ENCODE measurements at places on chromosomes 5 and 9.

DNA sequence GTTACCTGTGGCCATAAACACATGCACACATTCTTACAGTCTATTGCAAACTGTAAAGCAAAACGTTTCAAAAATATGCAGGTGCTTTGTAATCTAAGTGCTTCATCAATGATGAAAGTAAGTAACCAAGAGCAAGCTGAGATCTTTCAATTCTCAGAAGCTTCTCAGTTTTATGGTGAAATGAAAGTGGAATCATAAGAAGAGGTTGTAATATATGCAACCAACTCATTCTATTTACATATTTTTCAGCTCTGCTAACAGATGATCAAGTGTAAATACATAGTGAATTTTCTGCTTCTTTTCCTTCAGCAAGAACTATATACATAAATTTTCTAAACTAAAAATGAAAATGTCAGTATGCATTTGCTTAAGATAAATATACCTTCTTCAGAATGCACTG lies 33.1 kb upstream of the PRDM9 start:
- DNase-seq: no peak

DNA sequence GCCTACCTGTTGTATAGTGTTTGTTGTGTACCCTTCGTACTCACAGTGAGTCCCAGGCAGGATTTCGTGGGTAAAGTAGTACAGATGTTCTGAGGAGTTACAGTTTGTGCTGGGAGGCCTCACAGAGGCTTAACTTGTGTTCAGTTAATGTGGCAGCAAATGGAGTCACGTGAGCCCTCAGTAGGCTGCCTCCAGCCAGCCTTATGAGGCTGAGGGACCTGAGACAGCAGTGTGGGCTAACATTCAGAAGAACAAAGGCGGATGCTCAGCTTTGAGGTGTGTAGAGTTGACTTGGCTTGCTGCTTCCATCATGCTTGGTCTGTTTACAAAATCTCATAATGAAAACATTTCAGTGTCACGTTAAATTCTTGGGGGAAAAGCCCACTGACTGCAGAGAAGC lies 118.1 kb downstream of the TRIO start:
- DNase-seq: no peak

DNA sequence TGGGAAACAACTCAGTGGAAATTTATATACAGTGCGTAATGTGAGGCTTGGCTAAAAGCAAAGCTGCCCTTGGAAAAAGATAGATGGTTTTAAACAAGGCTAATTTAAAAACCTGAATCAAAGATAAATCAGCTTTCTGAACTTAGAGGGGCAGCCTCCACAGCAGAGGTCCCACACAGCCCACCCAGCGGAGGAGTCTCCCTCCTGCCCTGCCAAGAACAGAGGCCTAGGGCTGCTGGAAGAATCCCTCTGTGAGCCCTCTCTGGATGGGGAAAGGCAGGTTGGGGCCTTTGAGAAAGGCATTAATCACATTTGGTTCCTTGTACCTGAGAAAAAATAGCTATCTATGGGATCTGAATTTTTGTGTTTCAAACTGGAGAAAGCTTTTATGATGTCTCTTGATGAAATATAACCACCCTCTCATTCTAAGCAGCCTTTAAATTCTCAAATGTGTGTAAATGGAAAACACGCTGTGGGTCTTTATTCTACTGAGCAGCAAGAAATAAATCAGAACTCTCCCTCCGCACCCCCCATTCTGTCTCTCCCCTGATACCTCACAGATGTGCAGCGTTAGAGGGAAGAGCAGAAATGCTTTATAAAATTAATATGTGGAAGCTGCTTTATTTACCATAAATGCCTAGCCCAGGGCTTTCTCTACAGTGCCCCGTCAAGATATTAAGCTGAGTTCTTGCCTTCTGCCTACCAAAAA lies 329.2 kb downstream of the EFNA5 start:
- DNase-seq: no peak

DNA sequence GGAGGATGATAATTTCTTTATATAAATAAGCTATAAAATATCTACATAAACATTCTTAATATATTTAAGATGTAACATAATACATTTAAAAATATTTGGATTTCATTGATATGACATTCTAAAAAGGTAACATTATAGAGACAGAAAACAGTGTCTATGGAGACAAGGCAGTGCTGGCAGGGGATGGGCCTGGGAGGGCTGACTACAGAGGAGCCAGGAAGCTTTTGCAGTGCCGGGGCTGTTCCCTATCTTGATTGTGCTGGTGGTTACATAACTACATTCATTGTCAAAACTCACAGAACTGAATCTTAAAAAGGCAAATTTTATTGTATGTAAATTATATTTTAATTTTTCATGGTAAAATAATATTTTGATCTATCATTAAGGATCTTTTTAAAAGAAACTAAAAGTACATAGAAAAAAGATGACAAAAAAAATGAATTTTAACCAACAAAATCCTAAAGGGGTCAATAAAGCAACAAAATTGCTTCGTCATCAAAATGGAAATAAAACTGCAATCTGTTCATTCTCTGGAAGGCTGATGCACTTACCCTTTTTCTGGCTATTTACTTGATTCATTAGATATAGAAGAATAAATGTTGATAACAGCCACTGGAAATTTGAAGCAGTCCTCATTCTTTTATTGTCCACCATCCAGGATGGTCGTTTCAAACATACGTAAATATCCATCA lies 26.3 kb downstream of the LIFR start:
- no peak for DNase-seq

- no peak for DNase-seq
Measured at GRCh38 chr5:113330533-113331208, 104.1 kb downstream of the TSSK1B start.

GRCh38 chr9:76654051-76654461 lies 110.2 kb upstream of the PCA3 start:
- no peak for DNase-seq

- DNase-seq: no peak
Measured at GRCh38 chr5:168415971-168416370, 70.3 kb upstream of the RARS1 start.

GRCh38 chr9:15670894-15671293 lies 118.1 kb downstream of the CCDC171 start:
- DNase-seq: no peak

DNA sequence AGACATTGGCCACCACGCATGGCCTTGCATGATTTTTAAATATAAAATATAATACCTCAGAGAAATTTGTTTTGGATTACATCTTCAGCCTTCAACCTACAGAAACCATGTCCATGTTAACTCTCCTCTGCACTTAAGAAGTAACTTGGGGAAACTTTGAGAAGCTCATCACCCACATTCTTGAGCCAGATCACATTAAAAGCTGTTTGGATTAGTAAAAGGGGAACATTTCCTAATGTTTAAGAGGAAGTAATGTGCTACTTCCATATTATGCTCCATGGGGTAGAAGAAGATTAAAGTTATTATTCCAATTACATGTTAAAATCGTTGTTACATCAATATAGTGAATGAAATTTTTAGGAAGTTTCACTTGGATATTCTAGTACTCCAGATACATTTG lies 10.4 kb upstream of the CEP120 start:
- DNase-seq: no peak

GRCh38 chr9:75504721-75505120 lies 385.8 kb upstream of the PCSK5 start:
- DNase-seq: no peak

DNA sequence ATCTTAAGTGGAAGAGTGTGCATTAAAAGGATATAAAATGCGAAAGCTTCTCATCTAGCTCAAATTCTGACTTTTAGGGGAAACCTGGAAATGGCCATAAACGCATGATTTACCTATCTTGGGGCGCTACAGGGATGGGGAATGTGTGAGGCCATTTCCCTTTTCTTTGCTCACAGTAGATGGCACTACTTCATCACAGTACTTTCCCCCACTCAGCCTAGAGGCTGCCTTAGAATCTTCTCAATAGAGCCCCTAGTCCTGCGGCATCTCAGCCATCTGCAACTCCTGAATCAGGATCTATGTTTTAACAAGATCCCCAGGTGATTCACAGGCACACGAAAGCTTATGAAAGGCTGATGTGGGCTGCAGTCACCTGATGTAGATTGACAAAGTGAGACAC lies 110.8 kb downstream of the LHFPL2 start:
- DNase-seq: peak; percentile 56

DNA sequence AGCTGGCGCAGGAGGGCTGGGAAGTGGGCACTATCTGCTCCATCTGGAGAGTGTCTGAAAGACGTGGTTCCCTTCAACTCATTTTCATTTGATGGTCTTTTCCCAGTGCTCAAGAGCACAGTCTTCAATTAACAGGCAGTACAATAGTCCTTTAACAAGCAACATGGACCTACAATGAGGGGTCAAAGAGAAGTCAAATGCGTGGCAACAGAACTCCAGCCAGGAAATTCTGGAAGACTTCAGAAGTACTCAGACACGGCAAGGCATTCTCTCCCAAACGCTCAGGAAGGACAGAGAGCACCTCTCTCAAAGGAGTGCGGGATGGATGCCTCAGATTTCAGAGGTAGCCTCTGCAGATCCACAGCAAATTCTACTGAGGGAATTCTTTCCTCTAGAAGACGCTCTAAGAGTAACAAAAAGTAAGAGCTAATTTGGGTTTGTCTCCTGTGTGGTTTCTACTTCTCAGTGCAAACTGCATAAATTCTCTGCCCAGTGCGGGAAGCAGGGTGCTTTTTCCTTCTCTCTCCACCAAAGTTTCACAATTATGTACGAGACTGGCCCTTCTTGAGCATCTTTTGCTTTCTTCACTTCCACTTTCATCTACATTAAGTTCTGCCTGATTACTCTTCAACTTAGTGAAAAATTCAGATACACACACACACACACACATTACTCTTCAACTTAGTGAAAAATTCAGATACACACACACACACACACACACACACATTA lies 56.4 kb downstream of the LHFPL2 start:
- no peak for DNase-seq

GRCh38 chr5:159883522-159883950 lies 32.7 kb upstream of the ADRA1B start:
- no peak for DNase-seq

All from hematopoietic multipotent progenitor cell treated with erythropoietin and hydrocortisone succinate and interleukin-3 and kit ligand, for 17 days (in vitro differentiated cells).